Neural crest cell (in vitro differentiated cells): ENCODE measurements at places on chromosomes 6 and 20.
A peak's percentile ranks its signal among the peaks of the same experiment; 100 is the strongest.

DNA sequence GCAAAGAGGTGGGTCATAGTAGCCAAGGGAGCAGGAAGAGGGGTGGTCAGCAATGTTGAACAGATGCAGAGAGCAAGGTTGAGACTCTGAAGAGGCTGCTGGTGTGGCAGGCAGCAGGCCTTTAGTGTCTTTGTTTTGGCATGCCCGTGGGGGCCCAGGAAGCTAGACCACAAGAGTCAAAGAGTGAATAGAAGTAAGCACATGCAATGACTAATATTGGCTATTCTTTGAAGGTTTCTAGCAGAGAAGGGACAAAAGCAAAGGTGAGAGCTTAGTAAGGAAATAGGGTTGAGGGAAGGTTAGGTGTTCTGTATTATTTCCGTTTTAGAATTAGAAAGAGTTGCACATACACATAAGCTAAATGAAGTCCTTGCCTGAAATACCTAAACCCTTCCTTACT, 18.8 kb downstream of the TDRD6 start:
- no peak overlapping the region for H3K27ac ChIP-seq
- no peaks in the 10 kb centered on the region for H3K4me1 ChIP-seq
- H3K4me3 ChIP-seq, result no peak overlapping the region
- H3K27me3 ChIP-seq, result peaks cover 7% of the 10 kb centered on the region

GRCh38 chr20:24781418-24781980, 167.6 kb upstream of the CST7 start:
- H3K4me3 ChIP-seq, result no peak overlapping the region
- no peaks in the 10 kb centered on the region for H3K4me1 ChIP-seq
- DNase-seq, result no peak
- no peaks in the 10 kb centered on the region for H3K36me3 ChIP-seq
- no peak overlapping the region for H3K27ac ChIP-seq

- H3K27me3 ChIP-seq, result peaks cover 2% of the 10 kb centered on the region
- H3K36me3 ChIP-seq, result no peaks in the 10 kb centered on the region
- peak within 1 kb of the TSS; percentile 98 for H3K27ac ChIP-seq
- H3K4me1 ChIP-seq, result peaks cover 21% of the 10 kb centered on the region
Observed at GRCh38 chr20:62302341-62303061, at the start of gene ADRM1. Gene ADRM1 (plus strand): TSS chr20:62302997. CDS start chr20:62303569, 572 bp downstream.

GRCh38 chr6:104325341-104326172, 534.2 kb downstream of the HACE1 start:
- peak; percentile 23 for DNase-seq
- H3K4me3 ChIP-seq, result no peak overlapping the region
- no peaks in the 10 kb centered on the region for H3K36me3 ChIP-seq
- no peaks in the 10 kb centered on the region for H3K27me3 ChIP-seq
- H3K27ac ChIP-seq, result no peak overlapping the region
- H3K4me1 ChIP-seq, result no peaks in the 10 kb centered on the region

DNA sequence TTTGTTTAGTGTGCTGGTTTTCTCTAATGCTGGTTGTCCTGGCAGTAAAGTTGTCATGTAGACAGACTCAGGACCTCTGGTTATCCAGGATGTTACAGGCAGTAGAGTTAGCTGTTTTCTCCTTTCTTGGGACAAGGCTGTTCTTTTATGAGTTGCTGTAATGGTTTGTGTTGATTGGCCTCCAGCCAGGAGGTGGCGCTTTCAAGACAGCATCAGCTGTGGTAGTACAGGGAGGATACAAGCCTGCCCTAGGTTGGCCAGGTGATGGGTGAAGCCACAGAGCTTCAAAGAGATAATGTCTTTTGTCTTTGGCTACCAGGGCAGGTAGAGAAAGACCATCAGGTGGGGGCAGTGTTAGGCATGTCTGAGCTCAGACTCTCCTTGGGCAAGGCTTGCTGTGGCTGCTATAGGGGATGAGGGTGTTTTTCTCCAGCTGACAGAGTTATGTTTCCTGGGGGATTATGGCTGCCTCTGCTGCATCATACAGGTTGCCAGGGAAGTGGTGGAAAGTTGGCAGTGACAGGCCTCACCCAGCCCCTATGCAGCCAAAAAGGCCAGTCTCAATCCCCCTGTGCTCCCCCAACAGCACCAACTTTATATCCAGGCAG, 127.2 kb upstream of the TAB2 start:
- DNase-seq, result no peak
- no peaks in the 10 kb centered on the region for H3K4me1 ChIP-seq
- H3K36me3 ChIP-seq, result peaks cover 3% of the 10 kb centered on the region
- no peaks in the 10 kb centered on the region for H3K27me3 ChIP-seq
- no peak overlapping the region for H3K27ac ChIP-seq

DNA sequence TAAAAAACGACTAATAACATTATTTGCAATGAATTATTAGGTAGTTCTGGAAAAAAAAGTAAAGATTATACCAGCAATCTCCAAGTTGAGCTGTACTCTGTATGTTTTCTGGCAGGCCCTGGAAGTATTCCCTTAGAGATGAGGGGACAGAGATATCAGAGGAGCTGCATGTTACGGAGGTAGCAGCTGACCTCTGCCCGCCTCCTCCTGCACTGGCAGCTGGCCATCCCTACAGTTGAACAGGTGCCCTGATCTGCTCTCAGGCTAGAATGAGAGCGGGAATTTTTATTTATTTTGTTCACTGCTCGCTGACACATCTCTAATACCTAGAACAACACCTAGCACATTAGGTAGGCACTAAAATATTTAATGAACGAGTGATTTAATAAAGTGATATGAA, 23.1 kb downstream of the FBXL4 start:
- peaks cover 14% of the 10 kb centered on the region for H3K36me3 ChIP-seq
- H3K27ac ChIP-seq, result no peak overlapping the region
- peaks cover under 1% of the 10 kb centered on the region for H3K4me1 ChIP-seq
- no peak for DNase-seq
- no peak overlapping the region for H3K4me3 ChIP-seq
